ENCODE measurements at places on chromosomes 4 and X.
A peak's percentile ranks its signal among the peaks of the same experiment; 100 is the strongest.

GRCh38 chr4:182655340-182655739 is 261.8 kb downstream of the DCTD start:
- peaks cover 8% of the 10 kb centered on the region for H3K36me3 ChIP-seq
- H3K27me3 ChIP-seq, result no peaks in the 10 kb centered on the region
- no peak overlapping the region for H3K4me3 ChIP-seq
- no peak overlapping the region for H3K27ac ChIP-seq
- no peaks in the 10 kb centered on the region for H3K4me1 ChIP-seq
- DNase-seq, result no peak

- H3K4me1 ChIP-seq, result peaks cover 2% of the 10 kb centered on the region
- DNase-seq, result no peak
- no peaks in the 10 kb centered on the region for H3K27me3 ChIP-seq
- no peak overlapping the region for H3K27ac ChIP-seq
- no peaks in the 10 kb centered on the region for H3K36me3 ChIP-seq
Measured at GRCh38 chr4:137707102-137707620, 174.9 kb upstream of the PCDH18 start.

DNA sequence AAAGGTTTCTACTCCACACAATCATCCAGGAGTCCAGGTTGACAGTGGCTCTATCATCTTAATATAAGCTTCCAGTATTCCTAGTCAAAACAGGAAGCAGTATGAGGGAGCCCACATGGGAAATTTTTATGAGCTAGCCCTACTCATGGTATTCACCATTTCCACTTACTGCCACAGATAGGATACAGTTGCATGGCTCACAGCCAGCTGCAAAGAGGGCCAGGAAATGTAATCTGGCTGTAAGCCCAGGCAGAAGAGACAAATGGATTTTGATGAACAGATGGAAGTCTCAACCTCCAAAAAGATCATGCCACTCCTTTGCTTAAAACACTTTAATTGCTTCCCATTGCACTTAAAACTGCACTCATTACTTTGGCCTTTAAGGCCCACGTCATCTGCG is 150.6 kb downstream of the ADAMTS3 start:
- DNase-seq, result peak; percentile 61
- no peaks in the 10 kb centered on the region for H3K36me3 ChIP-seq
- no peak overlapping the region for H3K27ac ChIP-seq
- H3K27me3 ChIP-seq, result no peaks in the 10 kb centered on the region

DNA sequence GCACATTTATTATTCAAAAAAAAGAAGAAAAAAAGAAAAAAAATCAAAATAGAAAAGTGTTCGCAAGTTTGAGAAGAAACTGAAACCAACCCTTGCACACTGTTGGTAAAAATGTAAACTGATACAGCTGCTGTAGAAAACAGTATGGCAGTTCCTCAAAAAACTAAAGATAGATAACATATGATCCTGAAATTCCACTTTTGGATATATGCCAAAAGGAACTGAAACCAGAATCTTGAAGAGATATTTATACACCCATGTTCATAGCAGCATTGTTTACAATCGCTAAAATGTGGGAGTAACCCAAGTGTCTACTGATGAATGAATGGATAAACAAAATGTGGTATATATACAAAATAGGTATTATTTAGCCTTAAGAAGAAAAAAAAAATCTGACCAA is 155.4 kb downstream of the TBCK start:
- H3K27me3 ChIP-seq, result no peaks in the 10 kb centered on the region
- no peak overlapping the region for H3K4me3 ChIP-seq
- peak; percentile 19 for DNase-seq

DNA sequence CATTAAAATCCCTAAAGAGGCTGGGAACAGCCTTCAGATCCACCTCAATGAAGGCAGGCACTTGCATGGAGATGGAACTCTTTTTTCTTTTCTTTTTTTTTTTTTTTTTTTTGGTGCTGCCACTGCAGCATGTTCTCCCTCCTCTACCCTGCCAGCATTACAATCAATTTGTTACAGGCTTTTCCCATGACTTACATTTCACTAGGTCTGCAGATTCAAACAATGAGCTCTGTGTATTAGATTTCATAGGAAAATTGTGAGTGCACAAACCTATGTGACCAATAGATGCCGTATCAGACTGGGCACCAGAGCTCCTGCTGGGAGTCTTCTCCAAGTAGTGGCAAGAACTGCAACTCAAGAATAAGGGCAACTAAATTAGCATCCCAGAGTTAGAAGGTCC is 63.8 kb upstream of the GABRQ start:
- H3K27ac ChIP-seq, result no peak overlapping the region
- H3K27me3 ChIP-seq, result no peaks in the 10 kb centered on the region
- no peak overlapping the region for H3K4me3 ChIP-seq
- H3K4me1 ChIP-seq, result no peaks in the 10 kb centered on the region
- DNase-seq, result no peak
- no peaks in the 10 kb centered on the region for H3K36me3 ChIP-seq

GRCh38 chr4:123505095-123506010 is 108.8 kb downstream of the SPRY1 start:
- H3K27me3 ChIP-seq, result no peaks in the 10 kb centered on the region
- H3K4me1 ChIP-seq, result peaks cover 6% of the 10 kb centered on the region
- peak overlapping the region; percentile 79 for H3K4me3 ChIP-seq

- H3K27me3 ChIP-seq, result peaks cover 28% of the 10 kb centered on the region
- no peak overlapping the region for H3K27ac ChIP-seq
- no peaks in the 10 kb centered on the region for H3K4me1 ChIP-seq
Measured at GRCh38 chrX:152988536-152989291, 5.2 kb downstream of the PNMA5 start.

DNA sequence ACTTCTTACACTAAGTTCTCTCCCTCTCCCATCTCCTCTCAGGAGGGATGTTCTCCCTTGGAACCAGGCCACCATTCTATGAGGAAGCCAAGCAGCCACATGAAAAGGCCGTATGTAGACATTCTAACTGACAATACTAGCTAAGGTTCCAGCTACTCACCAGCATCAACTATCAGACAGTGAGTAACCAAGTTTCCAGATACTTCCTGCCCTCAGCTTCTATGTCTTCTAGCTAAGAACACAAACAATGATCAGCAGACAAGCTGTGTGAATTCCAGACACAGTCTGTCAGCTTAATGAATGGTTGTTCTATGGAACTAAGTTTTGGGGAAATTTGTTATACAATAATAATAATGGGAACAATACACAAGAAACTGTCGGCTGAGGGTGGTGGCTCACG is 50.8 kb downstream of the SMIM14 start:
- H3K27me3 ChIP-seq, result no peaks in the 10 kb centered on the region
- no peak overlapping the region for H3K4me3 ChIP-seq
- no peaks in the 10 kb centered on the region for H3K36me3 ChIP-seq
- peak overlapping the region; percentile 17 for H3K27ac ChIP-seq
- no peaks in the 10 kb centered on the region for H3K4me1 ChIP-seq
- peak; percentile 69 for DNase-seq

DNA sequence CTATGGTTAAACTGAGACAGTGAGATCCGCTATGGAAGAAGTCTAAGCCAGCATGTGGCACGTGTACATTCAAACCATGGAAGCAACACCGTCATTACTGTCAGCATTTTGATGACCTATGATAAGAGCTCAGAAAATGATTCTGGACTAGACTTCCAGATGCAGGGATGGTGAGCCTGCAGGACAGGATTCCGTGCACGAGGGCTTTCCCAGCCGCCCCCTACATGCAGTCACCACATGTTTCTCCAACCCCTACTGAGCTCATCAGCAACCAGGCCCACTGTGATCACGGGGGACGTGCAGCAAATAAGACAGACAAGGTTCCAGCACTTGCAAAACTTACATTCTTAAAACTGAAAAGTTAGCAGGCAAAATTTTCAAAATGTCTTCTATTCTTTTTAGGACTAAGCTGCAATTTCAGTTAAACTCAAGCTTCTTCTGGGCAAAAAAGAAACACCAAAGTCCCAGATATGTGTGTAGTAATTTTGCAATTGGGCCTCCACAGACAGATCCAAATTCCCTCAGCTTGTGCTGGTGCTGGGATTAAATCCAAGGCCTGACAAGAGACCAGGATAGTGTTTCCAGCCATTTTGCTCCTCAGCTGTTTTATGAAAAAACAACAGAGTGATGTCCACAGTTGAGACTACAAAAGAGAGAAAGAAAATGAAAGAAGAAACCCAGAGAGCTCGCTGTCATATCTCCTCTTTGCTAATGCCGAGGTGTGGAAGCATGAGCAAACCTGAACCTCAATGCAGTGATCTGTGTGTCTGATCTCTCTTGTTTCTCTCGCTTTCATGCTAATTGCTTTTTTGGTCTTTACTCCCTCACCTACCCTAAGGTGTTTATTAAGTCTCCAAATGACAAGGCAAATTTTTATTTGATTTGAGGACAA is 118.2 kb downstream of the AFAP1 start:
- H3K4me1 ChIP-seq, result peaks cover 18% of the 10 kb centered on the region
- H3K4me3 ChIP-seq, result peak overlapping the region; percentile 55
- H3K27me3 ChIP-seq, result no peaks in the 10 kb centered on the region
- DNase-seq, result no peak
- no peak overlapping the region for H3K27ac ChIP-seq

- DNase-seq, result no peak
- peaks cover 11% of the 10 kb centered on the region for H3K36me3 ChIP-seq
- no peaks in the 10 kb centered on the region for H3K27me3 ChIP-seq
- H3K27ac ChIP-seq, result no peak overlapping the region
- no peaks in the 10 kb centered on the region for H3K4me1 ChIP-seq
Measured at GRCh38 chrX:77527233-77528001, 80.2 kb downstream of the FGF16 start.

GRCh38 chr4:142405695-142406498 is 440.2 kb downstream of the INPP4B start:
- H3K27me3 ChIP-seq, result no peaks in the 10 kb centered on the region
- H3K4me3 ChIP-seq, result no peak overlapping the region
- no peak for DNase-seq
- peak overlapping the region; percentile 99 for H3K27ac ChIP-seq
- H3K4me1 ChIP-seq, result peaks cover 6% of the 10 kb centered on the region
- H3K36me3 ChIP-seq, result no peaks in the 10 kb centered on the region
